Small intestine (tissue), 16 donors: ENCODE measurements at places on chromosomes 13 and 19. TPM values are rescaled to one million over a fixed set of nuclear protein-coding genes. Genes with fewer than 3 reads are reported as not detected.

- H3K4me1 ChIP-seq, result peaks cover 33% of the 10 kb centered on the region
- H3K27me3 ChIP-seq, result peaks cover 62% of the 10 kb centered on the region
- H3K36me3 ChIP-seq, result no peaks in the 10 kb centered on the region
- H3K27ac ChIP-seq, result no peak overlapping the region
- no peak overlapping the region for H3K4me3 ChIP-seq
Measured at GRCh38 chr19:2306281-2306806, 1.6 kb downstream of the LINGO3 start.

- H3K27me3 ChIP-seq, result no peaks in the 10 kb centered on the region
- peaks cover 10% of the 10 kb centered on the region for H3K36me3 ChIP-seq
- no peaks in the 10 kb centered on the region for H3K4me1 ChIP-seq
- DNase-seq, result no peak
Measured at GRCh38 chr13:114101358-114102130, 30.9 kb downstream of the RASA3 start.

DNA sequence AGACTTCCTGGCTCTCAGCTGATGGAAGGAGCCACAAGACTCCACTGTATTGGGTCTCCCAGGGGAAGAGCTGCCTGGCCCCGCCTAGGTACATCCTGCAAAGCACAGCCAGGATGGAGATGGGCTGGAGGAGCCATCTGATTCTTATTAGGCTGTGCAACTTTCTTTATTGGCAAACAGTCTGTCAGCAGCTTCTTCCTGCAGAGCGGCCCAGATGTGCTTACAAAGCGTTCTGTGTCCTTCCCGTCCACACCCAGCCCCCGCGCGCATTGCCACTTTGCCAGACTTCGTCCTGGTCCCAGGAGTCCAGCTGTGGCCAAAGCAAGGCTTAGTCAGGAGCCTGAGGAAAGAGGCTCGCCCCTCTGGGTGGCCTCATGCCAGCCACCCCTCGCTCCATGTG is 409.3 kb downstream of the ZNF536 start:
- H3K27ac ChIP-seq, result no peak overlapping the region
- H3K36me3 ChIP-seq, result no peaks in the 10 kb centered on the region
- no peak for DNase-seq
- no peak overlapping the region for H3K4me3 ChIP-seq
- no peaks in the 10 kb centered on the region for H3K4me1 ChIP-seq
- H3K27me3 ChIP-seq, result no peaks in the 10 kb centered on the region

- no peaks in the 10 kb centered on the region for H3K4me1 ChIP-seq
- DNase-seq, result no peak
- no peak overlapping the region for H3K4me3 ChIP-seq
- H3K36me3 ChIP-seq, result no peaks in the 10 kb centered on the region
- H3K27me3 ChIP-seq, result no peaks in the 10 kb centered on the region
Measured at GRCh38 chr13:47484548-47484947, 516.5 kb downstream of the SUCLA2 start.

DNA sequence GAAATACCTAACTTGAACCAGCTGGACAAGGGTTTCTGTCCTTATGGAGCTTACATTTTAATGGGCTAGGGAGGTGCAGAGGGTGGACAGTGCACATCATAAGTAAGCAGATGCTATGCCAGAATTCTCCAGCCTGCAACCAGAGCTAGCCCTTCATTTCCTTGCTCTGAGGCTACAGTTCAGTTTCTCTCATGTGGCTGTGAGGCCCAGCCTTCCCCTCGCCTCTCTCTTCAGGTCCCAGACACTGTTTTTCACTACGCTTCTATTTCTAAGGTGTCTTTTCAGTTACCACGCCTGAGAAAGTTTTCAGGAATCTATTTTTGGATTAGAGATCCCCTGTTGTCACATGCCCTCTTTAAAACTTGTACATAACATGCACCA is 141.9 kb downstream of the PCCA start:
- no peak overlapping the region for H3K4me3 ChIP-seq
- no peaks in the 10 kb centered on the region for H3K4me1 ChIP-seq
- H3K36me3 ChIP-seq, result no peaks in the 10 kb centered on the region
- no peaks in the 10 kb centered on the region for H3K27me3 ChIP-seq
- DNase-seq, result no peak

DNA sequence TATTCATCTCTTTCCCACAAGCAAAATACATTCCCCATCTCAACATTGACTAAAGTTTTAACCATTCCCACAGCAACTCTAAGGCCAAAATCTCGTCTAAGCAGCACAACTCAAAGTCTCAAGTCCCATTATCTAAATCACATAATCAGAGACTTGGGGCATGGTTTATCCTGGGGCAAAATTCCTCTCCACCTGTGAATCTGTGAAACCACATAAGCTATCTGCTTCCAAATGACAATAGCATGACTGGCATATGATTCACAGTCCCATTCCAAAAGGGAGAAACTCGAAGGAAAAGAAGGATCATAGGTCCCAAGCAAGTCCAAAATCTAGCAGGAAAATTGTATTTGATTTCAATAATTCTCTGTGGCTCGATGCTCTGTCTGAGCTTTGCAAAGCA is 73.0 kb downstream of the ANKRD10 start:
- H3K27me3 ChIP-seq, result no peaks in the 10 kb centered on the region
- DNase-seq, result no peak
- no peaks in the 10 kb centered on the region for H3K4me1 ChIP-seq
- H3K27ac ChIP-seq, result no peak overlapping the region
- H3K36me3 ChIP-seq, result no peaks in the 10 kb centered on the region
- no peak overlapping the region for H3K4me3 ChIP-seq

DNA sequence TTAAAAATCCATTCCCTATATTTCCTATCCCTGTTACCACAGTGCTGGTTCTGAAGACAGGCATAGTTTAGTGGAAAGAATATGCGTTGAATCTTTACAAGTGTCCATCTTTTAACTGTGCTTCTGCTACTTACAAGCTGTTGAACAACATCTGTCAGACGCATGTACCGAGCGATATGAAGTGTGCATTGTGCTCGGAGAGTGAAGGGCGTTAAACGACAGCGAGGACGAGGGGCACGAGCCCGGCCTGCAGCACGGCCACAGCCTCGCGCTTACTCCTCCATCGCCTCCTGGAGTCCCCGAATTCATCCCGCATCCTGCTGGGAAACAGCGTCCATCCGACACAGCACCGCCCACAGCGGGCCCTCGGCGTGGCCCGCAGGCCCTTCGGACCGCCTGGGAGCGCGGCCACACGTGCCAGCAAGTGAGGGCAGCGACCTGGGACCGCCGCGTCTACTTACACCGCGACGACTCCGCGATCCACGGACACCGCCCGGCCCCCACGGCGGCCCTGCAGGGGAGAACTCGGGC is 514 bp downstream of the PCID2 start:
- DNase-seq, result no peak
- peak overlapping the region; percentile 93 for H3K4me3 ChIP-seq
- peaks cover 30% of the 10 kb centered on the region for H3K36me3 ChIP-seq

The TGFBR3L gene
- 0.21 TPM for polyA plus RNA-seq

The RNU6-9 gene
- not detected for polyA plus RNA-seq
